Activated T-cell treated with anti-CD3 and anti-CD28 coated beads, Interleukin-2, amount 50 U/mL, for 1 hour (primary cell): ENCODE measurements at places on chromosomes 6 and 20.

DNA sequence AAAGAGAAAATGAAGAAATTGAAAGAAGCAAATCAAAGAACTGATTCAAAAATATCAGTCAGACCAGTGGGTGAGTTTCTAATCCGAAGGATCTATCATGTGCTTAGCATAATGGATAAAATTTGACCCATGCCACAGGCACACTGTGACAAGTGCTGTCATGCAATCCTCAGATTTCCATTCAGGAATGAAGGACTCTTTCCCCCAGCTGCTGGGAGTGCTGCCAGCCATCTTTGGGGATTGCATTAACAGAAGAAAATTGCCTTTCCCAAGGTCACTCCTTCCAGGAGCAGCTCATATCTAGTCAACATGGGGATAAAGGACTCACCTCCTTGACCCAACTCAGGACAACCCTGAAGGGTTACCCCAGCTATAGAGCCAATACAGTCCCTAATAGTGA is 316.7 kb upstream of the TBX18 start:
- DNase-seq: no peak

- DNase-seq: peak; percentile 80
Measured at GRCh38 chr20:3710703-3711483, 1.5 kb downstream of the SIGLEC1 start.

GRCh38 chr6:169239181-169239580 is 14.5 kb downstream of the THBS2 start:
- no peak for DNase-seq

DNA sequence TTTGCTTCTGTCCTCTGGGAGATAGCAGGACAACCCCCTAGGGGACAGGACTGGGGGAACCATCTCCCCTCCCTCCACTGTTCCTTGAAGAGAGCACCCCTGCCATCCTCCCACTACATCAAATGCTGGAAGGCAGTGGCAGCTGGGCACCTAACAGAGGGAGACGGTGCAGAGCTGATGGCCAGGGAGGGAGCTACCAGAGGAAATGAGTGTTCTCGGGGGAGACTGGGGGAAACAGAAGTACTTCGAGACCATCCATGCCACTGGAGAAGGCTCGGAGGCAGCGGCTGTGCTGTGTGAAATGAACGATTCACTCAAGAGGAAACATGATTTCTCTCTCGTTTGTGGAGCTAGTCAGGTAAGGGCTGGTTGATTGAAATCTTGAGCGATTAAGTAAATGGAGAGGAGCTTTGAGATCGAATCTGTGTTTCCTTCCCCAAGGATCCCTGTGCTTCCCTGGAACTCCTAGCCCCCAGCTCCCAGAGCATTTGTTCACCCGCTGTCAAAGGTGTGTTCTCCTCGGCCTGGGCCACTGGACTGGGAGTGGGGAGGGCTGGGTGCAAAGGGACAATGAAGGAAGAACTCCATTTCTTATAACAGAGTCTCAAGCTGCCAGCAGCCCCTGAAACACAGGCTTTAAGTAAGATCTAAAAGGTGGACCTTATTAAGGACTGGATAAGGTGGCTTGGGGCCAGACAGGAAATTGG is 261.3 kb upstream of the MOCS1 start:
- no peak for DNase-seq
